ENCODE measurements at places on chromosomes 4 and X. TPM values are rescaled to one million over a fixed set of nuclear protein-coding genes. Genes with fewer than 3 reads are reported as not detected.

GRCh38 chr4:7139167-7139982, 53.0 kb upstream of the SORCS2 start:
- no peak for DNase-seq

GRCh38 chrX:23832721-23833120, 49.7 kb downstream of the SAT1 start:
- no peak for DNase-seq

GRCh38 chrX:94123062-94123461, 449.1 kb downstream of the FAM133A start:
- no peak for DNase-seq

Gene MAGEE1
- 2.5 TPM for total RNA-seq

DNA sequence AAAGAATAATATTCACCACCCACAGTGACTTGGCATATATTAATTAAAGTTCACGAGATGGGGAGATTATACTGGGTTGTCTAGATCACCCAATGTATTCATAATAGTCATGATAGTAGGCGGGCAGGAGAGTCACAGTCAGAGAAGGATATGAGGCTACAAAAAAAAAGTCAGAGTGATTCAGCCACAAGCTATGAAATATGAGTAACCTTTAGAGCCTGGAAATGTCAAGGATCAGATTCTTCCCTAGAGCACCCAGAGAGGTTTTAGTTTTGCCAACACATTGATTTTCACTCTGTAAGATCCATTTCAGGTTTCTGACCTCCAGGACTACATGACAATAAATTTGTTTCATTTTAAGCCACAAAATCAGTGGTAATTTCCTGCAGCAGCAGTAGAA, 501.9 kb downstream of the GABRG1 start:
- peak; percentile 1 for DNase-seq

GRCh38 chr4:145938618-145939440, at the start of gene ZNF827:
ZNF827 (minus strand) TSS chr4:145938823; CDS start chr4:145938407, 416 bp downstream.
- DNase-seq = peak; percentile 80
